Right renal pelvis (tissue), 4 donors: ENCODE measurements at places on chromosomes 3 and 15.

- no peak for DNase-seq
Measured at GRCh38 chr15:80507131-80507530, 102.9 kb downstream of the ARNT2 start.

DNA sequence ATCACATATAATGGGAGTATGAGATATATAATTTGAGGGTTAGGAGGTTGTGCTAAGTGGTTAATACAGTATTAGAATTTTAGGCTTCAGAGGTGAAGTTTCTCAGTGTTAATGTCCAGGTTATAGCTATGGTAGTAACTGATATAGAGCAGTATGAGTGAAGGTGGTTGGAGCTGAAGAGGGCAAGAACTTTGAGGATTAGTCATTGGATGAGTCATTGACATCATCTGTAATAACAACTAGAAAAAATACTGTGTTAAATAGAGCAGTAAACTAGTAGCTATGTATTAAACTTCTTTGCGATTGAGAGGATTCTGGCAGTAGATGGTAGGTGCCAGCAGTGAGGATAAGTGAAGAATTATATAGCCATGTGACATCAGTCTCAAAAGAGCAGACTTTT lies 47.5 kb upstream of the EIF3J start:
- no peak for DNase-seq

GRCh38 chr3:154759966-154760365 lies 320.2 kb upstream of the MME start:
- DNase-seq = no peak

DNA sequence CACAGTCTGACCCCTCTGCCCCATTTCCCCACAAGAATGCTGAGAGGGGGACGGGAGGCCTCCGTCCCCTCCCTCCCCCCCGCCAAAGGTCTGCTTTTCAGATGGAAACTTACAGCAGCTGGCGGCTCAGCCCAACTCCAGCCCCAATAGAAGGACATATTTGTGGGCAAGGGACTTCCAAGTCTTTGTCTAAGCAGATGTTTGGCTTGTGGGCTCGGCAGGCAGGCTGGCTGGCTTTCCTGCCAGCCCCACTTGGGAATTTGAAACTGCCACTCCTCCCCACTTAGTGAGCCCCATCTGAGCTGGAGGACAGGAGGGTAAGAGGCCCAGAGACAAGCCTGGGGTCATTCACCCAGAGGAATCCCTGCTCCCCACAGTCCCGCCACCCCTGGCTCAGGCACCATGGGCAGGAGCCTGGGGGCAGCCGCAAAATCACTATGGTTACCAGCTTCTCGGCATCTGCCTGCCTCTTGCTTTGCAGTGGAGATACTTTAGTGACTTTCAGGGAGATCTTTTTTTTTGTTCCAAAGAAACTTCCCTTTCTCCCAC lies 53.6 kb downstream of the LMCD1 start:
- DNase-seq = no peak

DNA sequence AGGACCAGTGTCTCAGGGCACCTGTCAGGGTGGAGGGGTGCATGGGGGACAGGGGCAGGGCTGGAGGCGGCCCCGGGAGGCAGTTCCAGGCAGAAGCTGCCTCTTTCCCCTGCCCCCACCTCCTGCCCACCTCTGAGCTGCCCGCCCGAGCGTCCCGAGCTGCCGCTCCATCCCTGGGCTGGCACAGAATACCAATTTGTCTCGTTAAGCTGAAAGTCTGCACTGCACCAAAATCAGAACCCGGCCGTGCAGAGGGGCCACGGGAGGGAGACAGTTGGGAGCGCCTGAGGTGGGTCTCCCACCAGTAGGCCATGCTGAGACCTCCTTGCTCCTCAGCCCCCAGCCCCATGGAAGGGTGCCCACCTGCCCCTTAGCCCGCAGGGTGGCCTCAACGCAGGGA lies 1.3 kb upstream of the ATP2B2 start:
- no peak for DNase-seq

GRCh38 chr3:30531017-30531570 lies 75.3 kb upstream of the TGFBR2 start:
- DNase-seq = no peak

- DNase-seq = no peak
Measured at GRCh38 chr15:94445566-94446160, 214.3 kb downstream of the MCTP2 start.

GRCh38 chr15:28106294-28107110 lies 7.4 kb upstream of the OCA2 start:
- DNase-seq = no peak
